Left ventricle myocardium superior (tissue), 1 donor: ENCODE measurements at places on chromosomes 13 and 19. TPM values are rescaled to one million over a fixed set of nuclear protein-coding genes. Genes with fewer than 3 reads are reported as not detected.

LRRC63 gene
- total RNA-seq = 0.17 TPM

EGLN2 gene
- 65.5 TPM for total RNA-seq

NANOS2 gene
- not detected for total RNA-seq

LAIR2 gene
- total RNA-seq = not detected

SSC5D gene
- total RNA-seq = 2.7 TPM

TMIGD2 gene
- total RNA-seq = not detected

ATP4B gene
- total RNA-seq = not detected

DNA sequence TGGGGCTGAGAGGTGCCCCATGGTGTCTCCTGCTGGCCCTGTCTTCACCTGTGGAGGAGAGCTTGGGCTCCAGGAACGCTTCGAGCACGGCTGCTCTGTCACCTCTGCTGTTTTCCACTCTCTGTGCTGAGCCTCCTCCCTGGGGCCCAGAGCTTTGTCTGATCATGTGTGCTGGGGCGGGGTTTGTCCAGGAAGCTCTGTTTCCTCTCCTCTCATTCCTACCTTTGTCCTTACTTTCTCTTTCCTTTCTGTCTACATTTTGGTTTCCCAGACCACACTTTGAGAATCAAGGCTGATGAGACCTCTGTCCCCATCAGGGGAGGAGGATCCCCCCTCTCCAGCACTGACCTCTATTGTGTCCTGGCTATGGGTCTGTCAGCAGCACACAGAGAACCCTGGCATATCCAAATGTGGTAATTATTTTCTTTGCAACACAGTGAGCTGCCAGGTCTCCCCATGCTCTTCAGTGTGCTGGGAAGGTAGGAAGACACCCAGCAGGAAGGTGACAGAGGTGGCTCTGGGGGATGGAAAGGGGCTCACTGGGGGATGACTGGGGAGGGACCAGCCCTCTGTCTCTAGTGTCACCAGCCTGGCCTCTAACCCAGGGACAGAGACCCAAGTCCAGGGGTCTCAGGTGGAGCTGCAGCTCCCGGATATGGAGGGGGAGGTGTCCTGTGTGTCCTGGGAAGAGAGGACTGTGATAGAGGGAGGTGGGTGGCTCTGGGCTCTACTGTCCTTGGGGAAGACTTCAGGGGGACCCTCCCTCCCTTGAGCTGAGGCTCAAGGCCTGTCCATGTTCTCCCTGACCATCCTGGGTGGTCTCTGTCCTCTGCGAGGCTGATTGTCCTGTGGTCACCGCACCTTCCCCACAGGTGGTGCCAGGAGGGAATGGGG is at the start of gene CEACAM1:
Gene CEACAM1, minus strand, starts transcription at position 128 of the 894 bp plus-strand sequence. Its CDS starts 107 bp downstream, at position 21.
- DNase-seq = no peak

GRCh38 chr13:32951580-32951979 is 64.6 kb upstream of the KL start:
- no peak for DNase-seq

- DNase-seq = no peak
Observed at GRCh38 chr13:27821566-27821965, 29.3 kb downstream of the GSX1 start.

- no peak for DNase-seq
Observed at GRCh38 chr13:60093425-60094019, 70.2 kb downstream of the DIAPH3 start.

DNA sequence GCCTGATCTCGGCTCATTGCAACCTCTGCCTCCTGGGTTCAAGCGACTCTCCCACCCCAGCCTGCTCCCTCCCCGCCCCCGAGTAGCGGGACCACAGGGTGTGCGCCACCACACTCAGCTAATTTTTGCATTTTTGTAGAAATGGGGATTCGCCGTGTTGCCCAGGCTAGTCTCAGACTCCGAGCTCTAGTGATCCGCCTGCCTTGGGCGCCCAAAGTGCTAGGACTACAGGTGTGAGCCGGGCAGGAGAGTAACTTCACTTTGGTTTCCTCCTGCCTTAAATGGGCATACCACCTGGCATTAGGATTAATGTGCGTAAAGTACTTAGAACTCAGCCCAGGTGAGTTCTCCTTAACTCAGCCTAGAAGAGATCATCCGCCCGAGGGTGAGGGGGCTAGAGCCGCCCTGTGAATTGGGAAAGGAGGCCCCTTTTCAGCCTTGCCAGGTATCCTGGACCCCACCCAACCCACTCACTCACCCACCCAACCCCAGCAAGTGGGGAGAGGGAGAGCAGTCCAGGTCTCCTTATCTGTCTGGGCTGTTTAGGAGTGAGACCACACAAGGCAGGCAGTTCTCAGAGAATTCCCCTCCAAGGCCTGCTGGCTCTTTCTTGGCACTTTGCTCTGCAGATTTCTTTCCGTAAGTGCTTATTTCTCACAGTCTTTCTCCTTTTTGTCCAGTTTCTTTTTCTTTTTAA is 1.2 kb upstream of the ZFP36 start:
- no peak for DNase-seq

DNA sequence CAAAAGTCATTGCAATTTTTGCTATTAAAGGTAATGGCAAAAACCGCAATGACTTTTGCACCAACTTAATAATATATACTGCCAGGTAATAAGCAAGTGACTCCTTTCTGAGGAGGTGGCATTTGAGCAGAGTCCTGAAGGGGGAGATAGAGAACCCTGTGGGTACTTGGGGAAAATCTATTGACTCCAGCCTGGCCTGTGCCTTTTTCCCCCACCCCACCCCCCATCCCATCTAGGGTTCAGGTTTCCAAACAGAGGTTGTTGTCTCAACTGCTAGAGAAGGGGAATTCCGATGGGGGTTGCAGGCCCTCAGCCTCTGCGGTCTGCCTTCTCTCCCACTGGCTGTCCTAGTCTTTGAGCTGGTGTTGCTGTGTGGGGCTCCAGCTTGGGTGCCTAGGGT is 11.5 kb downstream of the S1PR2 start:
- no peak for DNase-seq

DNA sequence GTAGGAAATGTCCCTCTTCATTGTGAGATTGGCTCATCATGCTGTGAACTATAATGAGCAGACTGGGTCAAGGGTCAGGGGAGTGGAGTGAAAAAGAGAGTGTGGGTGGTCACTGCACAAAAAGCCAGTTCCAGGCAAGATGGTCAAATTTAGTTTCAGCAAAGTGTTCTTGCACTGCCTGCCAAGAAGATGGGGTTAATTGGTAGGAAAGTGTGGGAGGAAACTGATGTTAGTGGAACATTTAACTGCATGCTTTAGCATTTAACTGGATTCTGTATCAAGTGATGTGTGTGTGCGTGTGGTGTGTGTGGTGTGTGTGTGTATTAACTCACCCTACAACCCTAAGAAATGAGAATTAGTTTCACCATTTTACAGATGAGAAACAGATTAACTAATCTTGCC is 131.6 kb downstream of the COG6 start:
- DNase-seq = no peak

- no peak for DNase-seq
Observed at GRCh38 chr19:19748249-19748938, 15.5 kb upstream of the ZNF14 start.

- DNase-seq = no peak
Observed at GRCh38 chr13:82407321-82407720, 1475.0 kb downstream of the SLITRK1 start.

GRCh38 chr19:10325732-10326131 is 7.6 kb downstream of the RAVER1 start:
- no peak for DNase-seq

- DNase-seq = no peak
Observed at GRCh38 chr13:42832341-42833096, 51.1 kb downstream of the FAM216B start.

- no peak for DNase-seq
Observed at GRCh38 chr13:38348861-38349389, 726 bp upstream of the UFM1 start.

- DNase-seq = peak; percentile 74
Observed at GRCh38 chr19:2055931-2056836, 5.1 kb upstream of the MKNK2 start.

GRCh38 chr13:33015791-33016323 is 366 bp upstream of the KL start:
- peak; percentile 37 for DNase-seq

- no peak for DNase-seq
Observed at GRCh38 chr19:47063874-47064273, 15.4 kb upstream of the TMEM160 start.

GRCh38 chr13:30493658-30494381 is 28.1 kb upstream of the HMGB1 start:
- DNase-seq = no peak

GRCh38 chr19:34188408-34188807 is 16.1 kb downstream of the LSM14A start:
- no peak for DNase-seq
